Type B pancreatic cell (in vitro differentiated cells): ENCODE measurements at places on chromosomes 1 and 21.

DNA sequence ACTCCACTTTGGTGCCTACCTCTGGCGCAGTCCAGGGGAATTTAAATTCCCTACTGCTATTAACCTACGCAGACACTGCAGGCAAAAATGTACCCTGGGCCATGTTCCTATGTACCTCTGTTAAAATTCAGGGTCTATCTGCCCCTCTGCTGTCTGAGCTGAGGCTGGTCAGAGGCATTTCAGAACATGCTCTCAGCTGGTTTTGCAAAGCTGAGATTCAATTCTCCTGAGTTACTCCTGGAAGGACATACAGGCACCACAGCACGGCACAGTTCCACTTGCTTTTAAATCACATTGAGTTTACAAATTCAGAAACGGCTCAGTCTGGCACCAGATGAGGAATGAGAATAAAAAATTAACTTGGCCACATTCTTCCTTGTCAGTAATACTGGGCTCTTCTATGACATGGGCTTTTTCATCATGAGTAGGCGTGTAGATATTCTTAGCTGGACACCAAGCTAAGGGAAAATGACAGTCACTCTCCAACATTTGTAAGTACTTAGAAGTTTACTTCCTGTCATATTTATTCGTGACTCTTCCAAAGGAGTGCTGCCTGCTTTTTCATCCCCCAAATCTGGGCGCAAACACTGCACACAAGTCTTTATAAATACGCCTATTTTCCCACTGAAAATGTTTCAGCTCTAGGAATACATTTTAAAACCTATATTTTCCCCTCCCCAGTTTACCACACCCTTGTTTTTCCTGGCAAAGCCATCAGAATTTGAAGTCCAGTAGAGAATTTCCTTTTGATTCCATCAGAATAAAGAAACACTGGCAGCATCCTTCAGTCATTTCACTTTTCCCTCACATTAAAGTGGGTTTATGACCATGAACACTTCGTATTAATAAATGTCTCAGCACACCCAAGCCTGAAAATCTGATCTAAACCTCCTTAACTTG is 1.9 kb downstream of the C1orf198 start:
- H3K4me3 ChIP-seq = peak overlapping the region; percentile 90
- peaks cover 9% of the 10 kb centered on the region for H3K36me3 ChIP-seq
- DNase-seq = no peak

DNA sequence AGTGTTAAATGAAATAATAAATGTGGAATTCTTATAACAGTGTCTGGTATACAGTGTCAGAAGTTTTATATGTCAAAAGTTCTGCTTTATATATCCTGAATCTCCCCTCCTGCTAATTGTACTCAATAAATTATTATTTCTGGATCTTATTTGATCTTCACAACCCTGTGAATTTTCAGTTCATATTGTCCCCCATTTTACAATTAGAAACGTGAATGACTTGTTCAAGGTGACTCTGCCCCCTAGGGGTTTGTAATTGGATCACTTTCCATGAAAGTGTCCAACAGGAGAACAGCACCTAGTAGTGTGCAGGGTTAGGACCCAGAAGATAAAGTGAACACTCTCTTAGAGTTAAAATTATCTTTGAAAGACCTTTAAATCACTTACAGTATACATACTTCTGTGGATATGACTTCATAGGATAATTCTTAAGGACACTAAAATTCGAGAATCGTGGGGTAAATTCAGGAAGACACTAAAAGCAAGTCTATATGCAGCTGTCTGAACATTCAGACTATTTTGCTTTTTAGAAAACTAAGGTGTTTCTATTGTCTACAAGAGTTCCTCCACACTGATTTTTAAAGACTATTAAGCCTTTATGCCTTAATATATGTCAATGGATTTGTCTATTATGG is 4.5 kb upstream of the DDR2 start:
- H3K36me3 ChIP-seq = no peaks in the 10 kb centered on the region
- H3K27ac ChIP-seq = no peak overlapping the region
- peaks cover 45% of the 10 kb centered on the region for H3K4me1 ChIP-seq
- H3K4me3 ChIP-seq = no peak overlapping the region
- DNase-seq = no peak

DNA sequence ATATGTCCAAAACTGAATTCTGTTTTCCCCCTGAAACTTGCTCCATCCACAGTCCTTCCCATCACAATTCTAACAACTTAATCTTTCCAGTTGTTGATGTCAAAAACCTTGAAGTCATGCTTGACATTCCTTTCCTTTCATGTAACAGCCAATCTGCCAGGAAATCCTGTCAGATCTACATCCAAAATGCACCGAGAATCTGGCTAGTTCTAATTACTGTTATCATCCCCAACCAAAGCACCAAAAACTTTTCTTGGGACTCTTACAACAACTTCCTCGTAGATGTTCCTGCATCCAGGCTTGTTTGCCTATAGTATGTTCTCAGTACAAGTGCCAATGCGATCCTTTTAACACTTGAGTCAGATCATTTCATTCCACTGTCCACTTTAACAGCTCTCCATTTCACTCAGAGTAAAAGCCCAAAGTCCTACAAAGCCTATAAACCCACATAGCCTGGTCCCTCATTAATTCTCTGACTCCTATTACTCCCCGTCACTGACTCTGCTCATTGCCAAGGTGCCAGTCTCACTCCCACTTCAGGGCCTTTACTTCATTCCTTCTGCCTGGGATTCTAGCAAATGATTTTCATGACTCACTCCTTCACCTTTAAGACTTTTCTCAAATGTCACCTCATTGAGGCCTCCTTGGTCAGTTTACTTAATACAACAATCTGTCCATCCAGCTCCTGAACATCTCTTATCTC is 493.2 kb upstream of the NFIA start:
- no peak overlapping the region for H3K27ac ChIP-seq
- H3K4me1 ChIP-seq = no peaks in the 10 kb centered on the region
- no peaks in the 10 kb centered on the region for H3K27me3 ChIP-seq
- peaks cover under 1% of the 10 kb centered on the region for H3K36me3 ChIP-seq
- DNase-seq = no peak
- H3K4me3 ChIP-seq = no peak overlapping the region

- H3K36me3 ChIP-seq = no peaks in the 10 kb centered on the region
- no peaks in the 10 kb centered on the region for H3K4me1 ChIP-seq
Measured at GRCh38 chr1:159448181-159448580, 8.7 kb downstream of the OR10J1 start.

DNA sequence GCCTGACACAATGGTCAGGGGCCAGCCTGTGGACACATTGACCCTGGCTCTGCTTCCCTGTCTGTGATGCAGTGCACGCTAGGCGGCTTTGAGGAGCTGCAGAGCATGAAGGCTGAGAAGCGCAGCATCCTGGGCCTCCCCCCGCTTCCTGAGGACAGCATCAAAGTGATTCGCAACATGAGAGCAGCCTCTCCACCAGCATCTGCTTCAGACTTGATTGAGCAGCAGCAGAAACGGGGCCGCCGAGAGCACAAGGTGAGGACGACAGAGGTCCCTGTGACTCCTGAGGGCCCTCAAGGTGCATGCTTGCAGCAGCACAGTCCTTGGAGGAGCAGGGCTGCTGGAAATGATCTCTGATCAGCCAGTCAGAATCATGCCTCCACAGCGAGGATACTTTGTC is 8.6 kb downstream of the STRIP1 start:
- no peaks in the 10 kb centered on the region for H3K27me3 ChIP-seq
- no peak for DNase-seq
- H3K27ac ChIP-seq = no peak overlapping the region
- peaks cover 44% of the 10 kb centered on the region for H3K36me3 ChIP-seq
- no peak overlapping the region for H3K4me3 ChIP-seq
- H3K4me1 ChIP-seq = no peaks in the 10 kb centered on the region

- no peak overlapping the region for H3K4me3 ChIP-seq
- H3K27ac ChIP-seq = peak overlapping the region; percentile 82
- no peaks in the 10 kb centered on the region for H3K27me3 ChIP-seq
- DNase-seq = peak; percentile 84
- peaks cover 6% of the 10 kb centered on the region for H3K4me1 ChIP-seq
Measured at GRCh38 chr1:37486680-37487618, 12.6 kb downstream of the ZC3H12A start.

GRCh38 chr1:44347280-44347679 is 7.8 kb downstream of the ERI3 start:
- no peaks in the 10 kb centered on the region for H3K27me3 ChIP-seq
- peaks cover 19% of the 10 kb centered on the region for H3K36me3 ChIP-seq
- peaks cover 35% of the 10 kb centered on the region for H3K4me1 ChIP-seq

DNA sequence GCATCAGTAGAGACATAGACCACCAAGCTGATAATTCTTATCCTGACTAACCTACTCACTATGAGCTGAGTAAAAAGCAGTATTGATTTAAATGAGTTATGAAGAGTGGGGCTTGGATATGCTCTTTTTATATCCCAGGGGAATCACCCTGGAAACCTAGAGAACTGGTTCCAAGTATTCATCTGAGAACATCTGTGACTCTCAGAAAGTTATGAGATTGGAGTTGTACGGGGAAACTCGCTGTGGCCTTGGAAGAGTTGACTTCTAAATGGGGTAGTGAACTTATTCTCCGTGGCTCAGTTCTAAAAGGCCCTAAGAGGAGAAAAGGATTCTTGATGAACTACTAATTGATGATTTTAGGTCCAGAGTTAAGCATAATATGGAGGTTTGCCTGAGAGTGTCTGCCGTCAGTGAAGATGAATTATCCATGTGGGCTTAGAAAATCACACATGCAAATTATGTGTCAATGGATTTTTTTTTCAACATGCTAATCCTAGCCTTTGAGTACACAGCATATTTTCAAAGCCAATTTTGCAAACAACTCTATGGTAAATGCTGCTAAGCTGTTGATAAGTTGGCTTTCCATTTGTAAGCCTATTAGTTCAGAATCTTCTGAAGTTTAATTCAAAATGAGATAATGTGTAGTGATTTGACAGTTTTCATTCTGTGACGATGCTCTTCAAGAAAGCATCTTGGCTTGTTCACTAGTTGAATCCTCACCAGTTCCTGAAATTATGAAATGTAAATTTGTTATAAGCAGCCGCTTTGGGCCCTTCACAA is 122.7 kb downstream of the FGGY start:
- no peak overlapping the region for H3K4me3 ChIP-seq
- peaks cover 39% of the 10 kb centered on the region for H3K4me1 ChIP-seq
- H3K36me3 ChIP-seq = peaks cover 4% of the 10 kb centered on the region
- no peak overlapping the region for H3K27ac ChIP-seq

DNA sequence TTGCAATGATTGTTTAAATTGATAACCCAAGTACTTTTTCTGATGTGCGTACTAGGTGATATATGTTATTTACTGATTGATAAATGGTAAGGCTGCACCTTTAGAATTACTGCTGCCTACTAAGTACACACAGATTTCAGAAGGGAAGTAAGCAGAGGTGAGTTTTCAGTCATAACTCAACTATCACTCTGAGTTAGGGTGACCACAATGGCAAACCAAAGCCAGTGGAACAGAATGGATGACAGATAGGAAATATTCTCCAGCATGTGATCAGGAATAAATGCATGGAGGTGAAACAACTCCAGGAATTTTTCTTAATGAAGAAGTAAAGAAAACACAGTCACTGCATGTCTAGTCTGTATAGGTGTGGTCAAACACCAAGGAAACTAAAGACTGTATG is 7.5 kb upstream of the KCNJ15 start:
- peaks cover 4% of the 10 kb centered on the region for H3K27me3 ChIP-seq
- H3K36me3 ChIP-seq = peaks cover 4% of the 10 kb centered on the region
- no peak overlapping the region for H3K4me3 ChIP-seq
- H3K27ac ChIP-seq = no peak overlapping the region

DNA sequence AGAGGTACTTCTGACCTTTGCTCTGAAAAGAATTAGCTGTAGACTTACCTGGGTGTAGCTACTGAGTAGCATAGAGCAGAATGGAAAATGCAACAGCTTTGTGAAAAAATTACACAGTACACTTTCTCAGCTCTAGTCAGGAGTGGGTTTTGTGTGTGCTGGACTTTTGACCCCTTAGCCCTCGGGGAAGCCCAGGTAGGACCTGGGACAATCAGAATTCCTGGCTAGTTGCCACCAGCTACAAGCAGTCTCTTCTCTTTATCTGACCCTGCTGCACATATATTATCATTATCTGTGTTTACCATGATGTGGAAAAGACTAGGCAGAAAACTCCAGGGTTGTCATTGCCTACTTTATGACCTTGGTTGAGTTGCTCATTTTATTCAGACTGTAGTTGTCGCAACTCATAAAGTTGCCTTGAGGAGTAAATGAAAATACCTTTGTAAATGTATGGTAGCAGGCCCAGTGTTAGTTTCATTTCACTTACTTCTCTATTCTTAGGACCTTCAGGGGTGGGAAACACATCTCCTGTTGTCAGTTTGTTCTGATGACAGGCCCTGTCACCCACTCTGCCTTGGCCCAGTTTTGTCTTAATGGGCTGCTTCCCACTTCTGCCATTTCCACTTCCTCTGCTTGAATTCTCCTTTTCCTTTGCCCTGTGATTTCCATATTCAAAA is 5.4 kb downstream of the NEK7 start:
- peaks cover 4% of the 10 kb centered on the region for H3K36me3 ChIP-seq
- no peak for DNase-seq
- H3K27ac ChIP-seq = peak overlapping the region; percentile 83

- H3K4me1 ChIP-seq = peaks cover 4% of the 10 kb centered on the region
- DNase-seq = no peak
- peaks cover 12% of the 10 kb centered on the region for H3K27me3 ChIP-seq
- H3K36me3 ChIP-seq = no peaks in the 10 kb centered on the region
- no peak overlapping the region for H3K4me3 ChIP-seq
- no peak overlapping the region for H3K27ac ChIP-seq
Measured at GRCh38 chr21:44896561-44897286, 23.2 kb upstream of the PTTG1IP start.

GRCh38 chr1:18262726-18263125 is 155.1 kb downstream of the IGSF21 start:
- peaks cover 50% of the 10 kb centered on the region for H3K27me3 ChIP-seq
- H3K4me3 ChIP-seq = no peak overlapping the region
- H3K4me1 ChIP-seq = no peaks in the 10 kb centered on the region
- H3K27ac ChIP-seq = no peak overlapping the region
- H3K36me3 ChIP-seq = no peaks in the 10 kb centered on the region

GRCh38 chr1:110161849-110162248 is 11.6 kb downstream of the SLC6A17 start:
- H3K27me3 ChIP-seq = peaks cover 59% of the 10 kb centered on the region
- DNase-seq = no peak
- no peak overlapping the region for H3K27ac ChIP-seq

- H3K4me1 ChIP-seq = no peaks in the 10 kb centered on the region
- no peak overlapping the region for H3K4me3 ChIP-seq
- no peak overlapping the region for H3K27ac ChIP-seq
- no peaks in the 10 kb centered on the region for H3K36me3 ChIP-seq
- DNase-seq = no peak
- H3K27me3 ChIP-seq = peaks cover 13% of the 10 kb centered on the region
Measured at GRCh38 chr1:30008998-30009657, 714.3 kb downstream of the MATN1 start.
